Nephron progenitor cell (in vitro differentiated cells): ENCODE measurements at places on chromosomes 2 and 18.

DNA sequence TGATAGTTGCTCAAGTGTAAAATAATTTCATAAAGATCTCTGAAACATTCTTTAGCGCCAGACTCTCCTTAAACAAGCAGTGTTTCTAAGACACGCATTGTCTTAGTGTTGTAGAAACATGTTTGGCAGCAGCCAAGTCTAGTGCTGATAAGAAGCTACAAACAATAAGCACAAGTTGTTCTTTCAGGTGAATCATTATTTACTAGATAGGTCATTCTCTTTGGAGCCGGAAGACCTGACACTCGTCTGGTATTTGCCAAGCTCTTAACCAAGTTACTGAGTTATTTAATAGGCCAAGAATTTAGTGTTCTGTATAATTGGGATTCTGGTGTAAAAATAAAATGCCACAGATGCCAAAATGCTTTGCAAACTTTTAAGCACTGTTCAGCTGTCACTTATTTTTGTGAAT, 852.1 kb downstream of the CPS1 start:
- DNase-seq = no peak

- no peak for DNase-seq
Measured at GRCh38 chr2:86256300-86256699, 57.0 kb downstream of the MRPL35 start.

GRCh38 chr18:24631243-24632025, 171.0 kb downstream of the HRH4 start:
- no peak for DNase-seq

- no peak for DNase-seq
Measured at GRCh38 chr2:134142341-134142738, 111.5 kb upstream of the MGAT5 start.

GRCh38 chr2:160399880-160400279, 93.7 kb downstream of the RBMS1 start:
- DNase-seq = no peak

DNA sequence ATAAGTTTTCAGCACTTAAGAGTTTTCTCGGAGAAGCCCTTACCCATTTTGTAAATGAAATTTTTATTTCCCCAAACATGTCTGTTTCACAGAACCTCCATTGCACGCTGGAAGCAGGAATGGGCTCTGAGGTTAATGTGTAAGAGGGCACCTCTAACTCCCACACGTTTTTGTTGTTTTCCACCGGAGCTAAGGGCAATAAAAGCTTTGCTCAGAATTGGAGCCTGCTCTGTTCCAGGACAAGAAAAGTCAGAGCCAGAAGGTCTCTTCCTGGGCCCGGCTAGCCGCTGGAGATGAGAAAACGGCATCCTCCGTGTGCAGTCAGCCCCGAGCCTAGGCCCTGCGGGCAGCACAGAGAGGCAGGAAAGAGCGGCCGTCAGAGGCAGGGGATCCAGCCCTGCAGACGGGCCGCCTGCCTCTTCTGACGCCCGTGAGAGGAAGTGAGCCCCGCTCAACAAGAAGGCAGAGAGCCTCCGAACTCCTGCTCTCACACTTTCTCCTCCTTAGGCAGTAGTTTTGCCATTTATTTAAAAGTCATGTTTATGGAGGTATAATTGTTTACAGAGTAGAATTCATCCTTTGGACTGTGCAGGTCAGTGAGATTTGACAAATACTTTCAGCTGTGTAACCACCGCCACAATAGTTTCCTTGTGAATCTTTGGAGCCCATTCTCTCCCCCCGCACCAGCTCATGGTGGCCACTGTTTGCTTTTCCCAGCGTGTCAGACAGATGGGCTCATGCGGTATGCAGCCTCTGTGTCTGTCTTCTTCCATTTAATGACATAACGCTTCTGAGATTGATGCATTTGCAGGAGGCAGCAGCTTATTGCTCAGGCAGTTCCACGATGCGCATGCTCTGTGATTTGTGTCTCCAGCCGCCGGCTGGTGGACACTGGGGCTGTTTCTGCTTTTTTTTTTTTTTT, 117.3 kb downstream of the GALR1 start:
- peak; percentile 32 for DNase-seq

DNA sequence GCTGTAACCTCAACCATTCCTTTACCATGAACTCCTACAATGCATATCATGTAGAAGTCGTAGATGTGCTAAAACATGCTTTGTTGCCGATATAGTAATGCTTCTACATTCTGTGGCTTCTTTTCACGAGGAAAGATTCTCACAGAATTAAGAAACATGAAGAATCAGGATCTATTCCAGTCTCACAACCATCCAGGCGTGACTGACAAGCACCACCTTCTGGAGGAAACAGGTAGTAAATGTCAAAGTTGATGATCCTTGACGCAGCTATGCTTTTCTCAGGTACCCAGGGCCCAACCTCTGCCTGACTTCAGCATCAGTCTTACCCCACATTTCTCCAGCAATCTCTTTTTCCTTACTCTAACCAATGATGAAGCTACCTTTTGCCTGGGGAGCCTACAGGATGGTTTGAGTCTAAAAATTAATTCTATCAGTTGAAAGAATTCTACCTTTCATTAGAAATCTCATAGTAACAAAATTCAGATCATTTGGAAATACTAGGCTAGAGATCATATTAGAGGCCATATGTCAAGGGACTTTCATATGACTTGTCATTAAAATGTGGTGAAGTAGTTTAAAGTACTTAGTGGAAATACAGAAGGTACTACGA, 123.3 kb upstream of the RND3 start:
- peak; percentile 24 for DNase-seq

DNA sequence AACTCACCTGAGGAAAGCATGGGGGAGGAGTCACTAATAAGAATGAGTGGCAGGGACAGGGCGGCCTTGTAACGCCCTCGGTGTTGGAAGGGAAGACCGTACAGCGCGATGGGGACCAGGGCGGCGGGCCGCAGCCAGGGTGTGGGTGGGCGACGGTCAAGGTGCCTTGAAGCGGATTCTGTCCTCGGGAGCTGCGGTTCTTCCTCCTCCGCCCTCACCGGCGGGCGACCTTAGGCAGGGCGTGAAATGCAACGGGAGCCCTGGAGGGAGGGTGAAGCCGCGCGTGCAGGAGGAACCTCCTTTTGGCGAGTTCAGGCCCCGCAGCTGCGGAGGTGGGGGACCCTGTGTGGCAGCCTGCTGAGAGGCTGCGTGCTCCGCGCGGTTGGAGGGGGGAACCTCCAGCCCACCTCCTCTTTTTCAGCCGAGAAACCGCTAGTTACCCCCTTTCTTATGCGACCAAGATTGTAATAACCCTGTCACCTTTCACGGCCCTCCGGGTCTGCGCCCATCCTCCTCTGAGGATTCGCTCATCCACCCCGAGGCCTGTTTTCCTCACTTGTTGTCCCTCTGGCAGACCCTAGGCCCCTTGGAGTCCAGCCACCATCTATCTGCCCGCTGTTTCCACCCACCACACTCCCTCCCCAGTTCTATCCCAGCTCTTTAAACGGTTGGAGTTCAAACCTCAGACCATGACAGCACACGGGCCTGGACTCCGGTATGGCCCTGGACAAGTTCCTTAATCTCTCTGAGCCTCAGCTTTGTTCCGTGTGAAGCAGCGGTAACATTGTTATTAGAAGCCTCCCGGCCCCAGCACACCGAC, 823 bp upstream of the RNU2-63P start:
- DNase-seq = peak; percentile 66

DNA sequence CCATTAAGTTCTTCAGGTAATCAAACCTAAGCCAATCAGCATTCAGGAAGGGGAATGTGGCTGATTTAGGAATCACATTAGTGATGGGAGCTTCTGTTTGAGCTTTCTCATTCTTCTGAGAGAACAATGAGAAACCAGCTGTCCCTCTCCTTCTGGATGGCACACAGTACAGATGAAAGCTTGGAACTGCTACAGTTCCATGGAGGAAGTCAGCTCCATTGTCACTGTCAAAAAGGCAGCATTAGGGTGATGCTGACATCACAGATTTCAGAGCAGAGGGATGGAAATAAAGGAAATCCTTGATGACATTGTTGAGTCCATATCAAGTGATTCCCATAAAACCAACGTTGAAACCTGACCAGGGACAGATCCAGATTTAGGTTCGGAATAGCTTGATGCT, 36.1 kb upstream of the ACYP2 start:
- no peak for DNase-seq

DNA sequence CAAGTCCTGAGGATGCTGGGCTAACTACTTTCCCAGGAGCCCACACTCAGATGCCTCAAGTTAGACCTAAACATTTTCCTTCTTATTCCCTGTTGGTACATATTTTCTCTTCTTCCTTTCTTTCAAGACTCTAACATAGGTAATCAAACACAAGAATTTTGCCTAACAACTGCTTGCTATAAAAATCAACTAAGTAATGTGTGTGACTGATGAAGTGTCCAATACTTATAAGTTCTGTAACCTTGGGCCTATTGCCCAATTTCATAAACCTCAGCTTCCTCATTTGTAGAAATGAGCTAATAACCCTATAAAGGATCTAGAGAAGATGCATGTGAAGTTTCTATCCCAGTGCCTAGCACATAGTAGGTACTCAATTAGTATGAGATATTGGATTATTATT, 31.6 kb upstream of the PIK3C3 start:
- DNase-seq = no peak

- DNase-seq = no peak
Measured at GRCh38 chr2:127153691-127154158, 46.8 kb upstream of the BIN1 start.

GRCh38 chr2:48114256-48114655, 208.0 kb upstream of the FBXO11 start:
- no peak for DNase-seq

GRCh38 chr2:26584191-26584590, 57.0 kb downstream of the CIB4 start:
- no peak for DNase-seq

- no peak for DNase-seq
Measured at GRCh38 chr2:163185160-163185559, 346.6 kb upstream of the KCNH7 start.

GRCh38 chr2:24613154-24613814, 122.2 kb downstream of the NCOA1 start:
- DNase-seq = no peak

- DNase-seq = no peak
Measured at GRCh38 chr2:4947911-4948310, 744.3 kb upstream of the SOX11 start.

- DNase-seq = no peak
Measured at GRCh38 chr18:13934676-13935075, 19.3 kb upstream of the MC2R start.

DNA sequence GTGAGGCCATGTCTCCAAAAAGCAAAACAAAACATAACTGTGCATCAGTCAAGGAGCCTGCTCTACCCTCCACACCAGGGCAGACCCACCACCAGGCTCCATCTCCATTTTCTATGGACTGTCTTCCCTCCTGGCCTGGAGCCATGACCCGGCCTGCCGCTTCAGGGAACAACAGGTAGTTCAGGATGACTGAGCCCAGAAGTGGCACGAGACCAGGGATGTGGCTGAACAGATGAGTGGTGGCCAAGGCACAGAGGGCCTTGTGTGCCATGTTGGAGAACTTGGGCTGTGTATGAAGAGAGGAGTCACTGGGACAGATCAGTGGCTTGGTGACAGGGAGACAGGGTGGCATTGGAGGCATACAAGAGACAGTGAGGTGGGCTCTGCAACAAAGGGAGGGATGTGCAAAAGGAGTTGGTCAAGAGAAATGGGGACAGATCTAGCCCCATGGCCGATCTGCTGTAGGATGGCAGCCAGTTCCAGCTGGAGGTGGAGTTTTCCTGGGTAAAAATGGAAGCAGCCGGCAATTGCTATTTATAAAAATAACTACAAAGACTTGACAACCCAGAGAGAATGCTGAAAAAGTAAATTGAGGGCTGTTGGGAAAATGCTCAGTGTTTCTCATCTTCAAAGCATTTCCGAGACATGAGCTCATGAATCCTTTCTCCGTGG, 35.0 kb downstream of the TMEM177 start:
- no peak for DNase-seq

- peak; percentile 23 for DNase-seq
Measured at GRCh38 chr2:32008805-32009515, 1.8 kb downstream of the MEMO1 start.

GRCh38 chr18:27879540-27879939, 297.4 kb downstream of the CDH2 start:
- DNase-seq = no peak

DNA sequence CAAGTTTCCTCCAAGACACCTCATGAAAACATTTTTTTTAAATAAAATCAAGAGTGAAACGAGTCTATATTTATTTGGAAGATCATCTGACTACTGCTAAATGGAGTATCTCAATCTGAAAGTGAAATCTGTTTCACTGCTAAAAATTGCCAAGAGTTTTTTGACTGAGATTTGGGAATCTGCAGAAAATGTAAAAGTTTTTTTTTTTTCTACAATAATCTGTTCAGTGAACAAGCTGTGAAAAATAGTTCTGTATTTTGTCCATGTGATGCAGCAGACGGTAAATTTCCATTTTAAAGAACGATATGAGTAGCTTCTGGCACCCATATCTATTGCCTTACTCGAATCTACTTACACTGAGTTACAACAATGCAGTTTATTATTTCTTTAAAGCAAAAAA, 519.7 kb downstream of the PLCL1 start:
- DNase-seq = no peak

- DNase-seq = peak; percentile 17
Measured at GRCh38 chr2:176099159-176099727, 352 bp upstream of the HOXD12 start.

DNA sequence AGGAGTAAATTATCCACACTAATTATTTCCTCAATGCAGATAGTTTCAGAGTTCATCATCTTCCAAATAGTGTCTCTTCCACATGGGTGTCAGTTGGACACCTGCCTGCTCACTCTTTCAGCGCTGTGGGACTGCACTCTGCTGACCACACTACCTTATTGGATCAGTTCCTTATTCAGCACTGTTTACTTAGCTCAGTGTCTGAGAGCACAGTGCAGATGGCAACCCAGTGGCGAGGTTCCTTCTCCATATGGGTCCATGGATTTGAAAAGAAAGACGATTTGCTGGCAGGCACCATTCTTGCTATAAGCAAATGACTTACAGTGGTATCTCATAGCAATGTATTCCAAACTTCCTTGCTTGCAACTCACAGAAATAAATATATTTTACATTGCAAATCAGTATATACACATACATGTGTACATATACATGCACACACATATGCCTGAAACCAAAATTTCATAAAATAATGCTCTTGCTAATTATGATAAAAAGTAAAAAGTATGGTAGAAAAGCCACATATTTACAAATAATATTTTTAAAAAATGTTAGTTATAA, 354.8 kb downstream of the INSIG2 start:
- DNase-seq = no peak

DNA sequence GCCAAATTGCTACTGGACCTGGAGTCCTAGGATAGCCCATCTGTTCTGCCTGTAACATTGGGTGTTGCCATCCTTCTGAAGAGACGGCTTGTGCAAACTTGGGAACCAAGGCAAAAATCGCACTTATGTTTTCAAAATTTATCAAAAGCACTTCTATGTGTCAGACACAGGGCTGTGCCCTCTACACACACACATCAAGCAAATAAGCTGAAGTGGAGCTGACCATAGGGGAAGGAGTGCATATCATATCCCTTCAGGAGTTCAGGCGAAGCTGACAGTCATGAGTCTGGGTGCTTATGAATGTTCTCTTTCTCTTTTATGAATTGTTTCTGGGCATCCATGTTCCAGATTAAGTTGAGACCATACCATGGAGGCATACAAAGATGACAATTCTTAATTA, 247.9 kb downstream of the CYRIA start:
- DNase-seq = no peak

- DNase-seq = no peak
Measured at GRCh38 chr2:64797881-64798575, 144.3 kb upstream of the SERTAD2 start.
